ENCODE measurements at places on chromosomes 2 and 18. TPM values are rescaled to one million over a fixed set of nuclear protein-coding genes. Genes with fewer than 3 reads are reported as not detected.
A peak's percentile ranks its signal among the peaks of the same experiment; 100 is the strongest.

GRCh38 chr2:108906403-108907077 lies 82.5 kb downstream of the EDAR start:
- no peak for DNase-seq

DNA sequence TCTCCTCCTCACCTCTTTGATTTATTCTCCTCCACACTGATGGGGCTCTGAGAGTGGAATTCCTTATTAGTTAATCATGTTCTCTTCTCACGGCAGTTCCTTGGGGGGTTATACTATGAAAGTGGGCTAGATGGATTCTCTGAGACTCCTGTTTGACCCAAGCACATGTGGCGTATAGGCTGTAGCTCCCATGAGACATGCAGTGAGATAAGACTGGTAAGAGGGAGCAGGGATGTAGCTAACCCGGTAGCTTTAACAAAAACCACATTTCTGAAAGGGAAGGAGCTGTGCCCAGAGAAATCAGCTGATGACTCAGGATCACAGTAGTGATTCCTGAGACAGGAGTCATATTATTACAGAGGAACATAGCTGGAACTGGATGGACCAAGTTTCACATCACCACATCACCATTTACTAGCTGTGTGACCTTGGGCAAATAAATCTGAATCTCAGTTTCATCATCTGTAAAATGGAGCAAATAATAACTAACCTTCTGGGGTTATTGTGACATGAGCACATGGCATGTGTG lies 82.9 kb downstream of the CRIM1 start:
- DNase-seq: no peak

- DNase-seq: no peak
Measured at GRCh38 chr2:27071990-27072830, 756 bp upstream of the OST4 start.

GRCh38 chr2:73243884-73244570 lies 9.9 kb downstream of the CCT7 start:
- peak; percentile 45 for DNase-seq

- DNase-seq: no peak
Measured at GRCh38 chr2:65035351-65035943, 20.8 kb upstream of the CEP68 start.

GRCh38 chr18:77223221-77223639 lies 26.4 kb upstream of the GALR1 start:
- no peak for DNase-seq

- no peak for DNase-seq
Measured at GRCh38 chr2:210681491-210681890, 125.1 kb downstream of the CPS1 start.

DNA sequence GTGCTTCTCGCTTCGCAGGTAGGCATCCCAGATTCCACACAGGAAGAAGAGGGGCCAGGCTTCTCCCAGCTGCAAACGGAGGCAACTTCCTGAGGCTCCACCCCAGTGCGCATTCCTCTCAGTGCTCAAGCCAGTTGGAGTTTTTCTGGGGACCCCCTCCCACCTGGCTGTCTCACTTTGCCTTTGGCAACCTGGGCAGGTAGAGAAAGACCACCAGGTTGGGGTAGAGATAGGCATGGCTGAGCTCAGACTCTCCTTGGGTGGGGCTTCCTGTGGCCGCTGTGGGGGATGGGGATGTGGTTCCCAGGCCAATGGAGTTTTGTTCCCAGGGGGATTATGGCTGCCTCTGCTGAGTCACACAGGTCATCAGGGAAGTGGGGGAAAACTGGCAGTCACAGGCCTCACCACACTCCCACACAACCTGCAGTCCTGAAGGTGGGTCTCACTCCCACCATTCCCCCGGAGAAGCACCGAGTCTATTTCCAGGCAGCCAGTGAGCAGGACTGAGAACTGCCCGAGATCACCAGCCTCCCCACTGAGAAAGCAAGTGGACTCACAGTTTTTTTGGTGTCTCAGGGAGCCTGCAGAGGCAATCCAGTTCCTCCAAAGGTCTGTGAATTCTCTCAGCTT lies 38.1 kb downstream of the SLC39A10 start:
- DNase-seq: no peak

DNA sequence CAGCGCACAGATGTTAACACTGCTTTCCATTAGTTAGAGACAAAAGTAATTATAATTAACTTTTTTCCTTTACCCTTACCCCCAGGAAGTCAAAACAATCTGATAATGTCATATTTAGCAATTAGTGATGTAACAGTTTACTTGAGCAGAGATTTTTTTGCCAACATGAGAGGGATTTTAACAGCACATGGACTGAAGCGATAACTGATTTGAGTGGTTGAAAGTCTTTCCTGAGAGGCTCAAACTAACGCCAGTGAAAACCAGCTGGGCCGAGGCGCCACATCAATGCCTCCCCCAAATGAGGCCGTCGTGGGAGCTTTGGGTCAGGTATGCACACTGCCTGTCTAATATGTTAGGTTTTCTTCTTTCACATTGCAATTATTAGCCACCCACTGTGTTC lies 469.9 kb upstream of the SMIM21 start:
- no peak for DNase-seq

GRCh38 chr2:96236882-96237281 lies 28.3 kb upstream of the STARD7 start:
- no peak for DNase-seq

DNA sequence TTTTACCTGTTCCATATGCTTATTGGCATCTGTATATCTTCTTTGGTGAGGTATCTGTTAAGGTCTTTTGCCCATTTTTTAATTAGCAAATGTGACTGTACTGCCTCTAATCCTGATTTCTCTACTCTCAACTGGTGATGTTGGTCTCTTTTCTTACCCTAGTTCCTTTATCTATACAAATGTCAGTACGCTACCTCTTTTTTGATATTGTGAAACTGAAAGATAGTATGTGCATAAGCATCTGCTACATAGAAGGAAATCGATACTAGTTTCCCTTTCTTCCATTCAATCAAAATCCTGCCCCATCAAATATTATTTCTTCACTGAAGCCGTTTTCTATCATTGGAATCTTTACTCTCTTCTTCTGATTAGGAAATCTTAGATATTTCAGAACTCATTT lies 194.9 kb upstream of the SPOPL start:
- no peak for DNase-seq

- DNase-seq: no peak
Measured at GRCh38 chr2:198287706-198288105, 483.3 kb downstream of the PLCL1 start.

DNA sequence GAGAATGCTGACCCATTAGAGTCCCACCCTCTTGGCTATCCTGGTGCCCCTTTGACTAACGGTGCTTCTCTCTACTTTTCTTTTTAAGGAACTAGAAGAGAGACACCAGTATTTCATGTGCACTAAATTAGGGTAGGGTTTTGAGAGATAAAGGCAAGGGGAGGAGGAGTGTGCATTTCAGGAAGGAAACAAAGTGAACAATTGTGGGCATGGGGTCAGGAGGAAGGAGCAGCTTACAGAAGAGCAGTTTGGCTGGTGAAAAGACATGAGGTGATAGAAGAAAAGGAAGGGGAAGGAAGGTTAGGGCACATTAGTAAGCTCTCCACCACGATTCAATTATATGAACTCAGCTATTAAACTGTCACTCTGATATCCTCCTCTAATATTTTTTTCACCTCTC lies 105.8 kb upstream of the CTAGE1 start:
- DNase-seq: no peak

DNA sequence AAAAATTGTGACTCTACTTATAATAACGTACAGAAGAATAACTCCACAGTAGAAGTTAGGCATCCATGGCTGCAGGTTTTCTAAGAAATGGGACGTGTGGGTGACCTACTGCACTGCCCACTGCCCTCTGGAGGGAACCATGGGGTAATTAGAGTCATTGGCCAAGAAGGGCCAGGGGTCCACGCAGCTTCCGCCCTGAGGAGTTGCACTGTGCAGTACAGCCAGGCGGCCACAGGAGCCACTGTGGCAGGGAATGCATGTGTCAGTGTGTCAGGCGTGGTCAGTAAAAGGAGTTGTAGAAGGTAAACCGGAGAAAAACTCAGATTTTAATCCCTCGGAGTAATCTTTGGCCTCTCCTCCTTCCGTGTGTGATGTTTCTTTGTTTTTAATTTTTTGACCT lies 24.8 kb downstream of the NCK2 start:
- no peak for DNase-seq

DNA sequence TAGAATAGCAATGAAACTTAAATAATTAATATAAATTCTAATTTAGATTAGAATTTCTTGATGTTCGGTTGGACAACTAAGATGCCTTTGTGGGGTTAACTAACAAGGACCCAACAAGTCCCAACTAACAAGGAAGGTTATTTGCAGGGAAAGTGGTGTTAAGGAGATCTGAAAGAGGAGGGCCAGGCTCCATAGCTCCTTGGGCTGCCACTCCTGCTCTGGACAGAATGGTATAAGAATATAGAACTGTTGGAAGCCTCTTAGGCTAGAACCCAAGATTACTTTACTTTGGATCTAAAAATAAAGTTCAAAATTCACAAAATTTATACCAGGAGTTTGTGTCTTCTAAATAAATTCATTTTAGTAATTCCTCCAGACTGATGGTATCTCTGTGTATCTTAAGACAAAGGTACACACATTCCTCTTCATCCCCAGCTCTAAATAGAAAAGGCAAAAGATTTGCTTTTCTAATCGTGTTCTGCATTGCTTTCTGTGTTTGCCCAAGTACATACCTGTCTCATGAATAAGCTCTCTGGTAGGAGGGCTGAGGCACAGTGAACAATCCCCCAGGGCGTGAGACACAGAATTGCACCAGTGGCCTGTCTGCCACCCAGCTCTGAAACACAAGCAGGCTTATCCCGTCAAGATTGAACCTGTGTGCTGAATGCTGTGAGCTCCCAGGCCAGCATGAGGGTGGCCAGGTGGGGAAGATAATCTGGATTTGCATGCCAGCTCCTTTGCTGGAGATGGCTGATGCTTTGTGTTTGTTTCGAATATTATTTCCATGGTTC lies 176.0 kb downstream of the ACKR3 start:
- DNase-seq: no peak

DNA sequence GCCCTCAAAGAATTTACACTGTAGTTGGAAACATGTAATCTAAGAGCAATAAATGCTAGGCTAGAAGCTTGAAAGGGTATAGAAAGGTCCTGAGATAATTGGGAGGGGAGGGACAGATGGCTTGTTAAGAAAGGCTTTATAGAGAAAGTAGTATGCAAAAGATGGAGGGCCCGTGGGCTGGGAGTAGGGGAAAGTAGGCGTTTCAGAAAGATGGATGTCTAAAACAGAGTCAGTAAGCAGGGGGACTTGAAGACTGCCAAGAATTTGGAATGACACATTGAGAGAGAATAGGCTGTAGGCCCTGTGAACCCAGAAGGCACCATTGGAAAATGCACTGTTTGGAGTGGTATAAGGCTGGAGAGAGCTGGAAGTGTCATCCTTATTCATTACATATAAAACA lies 822 bp downstream of the PSMG2 start:
- DNase-seq: peak; percentile 5

DNA sequence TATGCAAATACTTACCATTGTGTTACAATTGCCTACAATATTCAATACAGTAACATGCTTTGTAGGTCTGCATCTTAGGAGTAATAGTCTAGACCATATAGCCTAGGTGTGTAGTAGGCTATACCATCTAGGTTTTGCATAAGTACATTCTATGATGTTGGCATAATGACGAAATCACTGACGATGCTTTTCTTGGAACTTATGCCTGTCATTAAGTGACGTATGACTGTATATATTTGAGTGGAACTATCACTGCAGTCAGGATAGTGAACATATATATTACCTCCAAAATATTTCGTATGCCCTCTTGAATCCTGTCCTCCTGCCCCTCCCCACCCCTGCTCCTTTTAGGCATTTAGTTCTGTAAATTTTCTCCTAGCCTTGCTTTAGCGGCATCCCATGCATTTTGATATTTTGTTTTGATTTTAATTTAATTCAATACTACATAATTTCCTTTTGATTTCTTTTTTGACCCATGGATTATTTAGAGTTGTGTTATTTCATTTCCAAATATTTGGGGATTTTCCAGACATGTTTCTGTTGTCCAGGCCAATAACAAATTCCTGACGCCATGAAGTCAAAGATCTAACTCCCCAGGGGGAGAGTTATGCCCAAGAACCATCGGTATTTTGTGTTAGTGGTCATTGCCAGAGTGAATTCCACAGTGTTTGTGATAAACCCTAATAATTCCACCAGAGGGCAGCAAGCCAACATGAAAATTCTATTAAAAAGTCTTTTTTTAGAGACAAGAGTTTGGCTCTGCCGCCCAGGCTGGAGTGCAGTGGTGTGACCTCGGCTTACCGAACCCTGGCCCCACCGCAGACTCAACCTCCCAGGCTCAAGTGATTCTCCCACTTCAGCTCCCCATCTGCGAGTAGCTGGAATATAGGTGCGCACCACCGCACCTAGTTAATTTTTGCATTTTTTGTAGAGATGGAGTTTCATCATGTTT lies 24.2 kb upstream of the CASP8 start:
- peak; percentile 82 for DNase-seq

- no peak for DNase-seq
Measured at GRCh38 chr2:37287966-37288365, 36.7 kb downstream of the PRKD3 start.

GRCh38 chr2:16487686-16488085 lies 177.9 kb downstream of the CYRIA start:
- DNase-seq: peak; percentile 64

DNA sequence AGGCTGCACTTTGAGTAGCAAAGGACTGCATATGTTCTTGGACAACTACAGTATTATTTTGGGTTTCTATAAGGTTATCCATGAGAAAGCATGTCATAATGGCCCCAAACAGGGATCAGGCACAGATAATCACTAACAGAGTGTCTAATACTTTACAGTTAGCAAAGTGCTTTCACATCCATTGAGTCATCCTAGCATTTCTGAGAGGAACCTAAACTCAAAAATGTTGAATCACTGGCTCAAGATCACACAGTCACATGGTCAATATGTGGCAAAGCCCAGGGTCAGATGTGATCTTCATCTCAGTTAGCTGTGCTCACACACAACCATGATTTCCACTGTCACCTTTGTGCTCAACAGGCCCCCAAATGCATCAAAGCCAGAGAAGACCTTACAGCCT lies 156.1 kb upstream of the VRK2 start:
- DNase-seq: no peak

- peak; percentile 76 for DNase-seq
Measured at GRCh38 chr2:231714639-231715498, 6.5 kb downstream of the PTMA start.

GRCh38 chr2:37357069-37357468 lies 12.6 kb downstream of the QPCT start:
- DNase-seq: no peak

- DNase-seq: no peak
Measured at GRCh38 chr2:37982847-37983246, 57.8 kb downstream of the RMDN2 start.

The VIL1 gene
- total RNA-seq: 0.11 TPM

The UGT1A1 gene
- total RNA-seq: not detected

The REG1B gene
- not detected for total RNA-seq

The CFC1 gene
- total RNA-seq: not detected

The SPATA3 gene
- total RNA-seq: not detected

The GPR17 gene
- not detected for total RNA-seq

The SKOR2 gene
- not detected for total RNA-seq

The TLX2 gene
- total RNA-seq: 0.55 TPM

The MAL gene
- not detected for total RNA-seq

The SFTPB gene
- total RNA-seq: not detected

The MTHFD2 gene
- 319 TPM for total RNA-seq

The IL1RL1 gene
- not detected for total RNA-seq

The CIDEA gene
- not detected for total RNA-seq

The LDLRAD4 gene
- total RNA-seq: 12.7 TPM

The ZNF521 gene
- total RNA-seq: 1.9 TPM

Data from SK-MEL-5 (cell line).